ENCODE measurements at places on chromosomes 1 and 21. TPM values are rescaled to one million over a fixed set of nuclear protein-coding genes. Genes with fewer than 3 reads are reported as not detected.

Gene ELAVL4
- total RNA-seq, result not detected

Gene DNAI4
- 7.7 TPM for total RNA-seq

Gene SLC2A1
- 72.0 TPM for total RNA-seq

Gene GALE
- 16.5 TPM for total RNA-seq

Gene GLIS1
- not detected for total RNA-seq

Gene CFAP74
- not detected for total RNA-seq

Gene DENND4B
- 220 TPM for total RNA-seq

Gene RHOU
- 1.5 TPM for total RNA-seq

Data from T-cell (primary cell).